ELR (cell line): ENCODE measurements at places on chromosomes 2 and 18.

DNA sequence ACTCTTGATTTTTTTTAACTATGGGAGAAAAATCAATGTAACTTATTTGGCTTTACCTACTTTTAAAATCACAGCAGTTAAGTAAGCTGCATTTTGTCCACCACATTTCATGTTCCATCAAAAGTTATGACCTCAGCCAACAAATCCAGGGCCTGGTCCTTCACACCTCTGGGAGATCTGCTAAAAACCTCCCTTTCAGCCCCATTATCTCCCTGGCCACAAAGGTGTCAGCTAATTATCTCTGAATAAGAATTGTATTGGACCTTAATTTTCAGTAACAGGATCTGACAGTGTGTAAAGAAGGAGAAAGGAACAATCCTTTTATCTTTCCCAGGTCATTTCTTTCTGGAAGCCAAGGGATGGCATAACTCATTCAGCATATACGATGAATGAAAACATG lies 359.3 kb downstream of the TMEM182 start:
- no peak for DNase-seq

GRCh38 chr2:48207201-48207641 lies 300.9 kb upstream of the FBXO11 start:
- DNase-seq: no peak

- no peak for DNase-seq
Observed at GRCh38 chr2:203732092-203732952, 25.9 kb downstream of the CD28 start.

- DNase-seq: no peak
Observed at GRCh38 chr2:38815936-38816335, 37.9 kb downstream of the GEMIN6 start.

DNA sequence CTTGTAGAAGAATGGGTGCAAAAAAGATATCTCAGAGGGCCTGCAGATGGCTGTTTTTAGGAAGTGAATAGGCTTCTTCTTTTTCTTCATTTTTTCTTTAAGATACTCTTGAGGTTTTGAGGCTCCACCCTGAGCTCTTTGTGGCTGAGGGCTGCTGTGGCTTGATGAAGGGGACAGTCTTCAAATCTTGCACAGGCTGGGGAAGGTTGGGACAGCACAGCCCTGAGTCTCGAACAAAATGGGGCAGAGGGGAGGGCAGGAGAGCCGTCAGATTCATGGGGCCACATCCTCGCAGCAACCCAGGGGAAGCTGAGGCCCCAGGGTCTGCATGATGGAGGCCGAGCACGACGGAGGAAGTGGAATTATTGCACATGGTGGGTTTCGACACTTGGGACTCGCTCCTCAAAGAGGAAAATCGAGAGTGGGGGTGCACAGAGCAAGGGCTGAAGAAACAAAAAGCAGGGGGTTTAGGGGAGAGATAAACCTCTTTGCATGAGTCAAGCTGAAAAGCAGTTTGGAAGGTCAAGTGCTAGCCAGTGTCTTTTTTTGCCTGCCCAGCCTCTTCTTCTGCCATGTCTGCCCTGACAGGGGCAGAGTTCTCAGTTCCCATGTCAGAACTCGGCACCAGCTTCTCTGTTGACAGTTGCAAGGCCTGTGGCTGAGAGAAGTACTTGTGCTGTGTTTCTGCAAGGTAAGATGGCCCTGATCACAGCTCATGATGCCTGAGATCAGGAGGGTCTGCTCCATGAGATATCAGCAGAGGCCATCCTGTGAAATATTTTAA lies 19.5 kb downstream of the INPP4A start:
- no peak for DNase-seq

DNA sequence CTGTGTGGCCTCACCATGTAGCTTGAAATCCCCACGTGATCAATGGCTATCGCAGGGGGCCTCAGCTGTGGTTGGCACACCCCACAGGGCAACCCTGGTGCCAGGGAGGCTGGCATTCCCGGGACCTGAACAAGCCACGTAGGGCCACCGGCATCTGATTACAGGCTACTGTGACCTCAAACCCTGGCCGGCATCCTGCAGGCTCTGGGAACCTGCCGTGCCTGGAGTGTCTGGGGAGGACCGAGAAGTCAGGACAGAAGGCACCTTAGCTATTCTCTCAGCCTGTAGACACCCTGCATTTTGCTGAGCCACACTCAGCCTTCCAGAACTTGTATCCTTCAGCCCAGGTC lies 213.0 kb downstream of the GLI2 start:
- DNase-seq: no peak

GRCh38 chr2:180609626-180610340 lies 370.6 kb upstream of the UBE2E3 start:
- no peak for DNase-seq

- DNase-seq: no peak
Observed at GRCh38 chr18:12765126-12765525, 62.3 kb downstream of the PSMG2 start.

- DNase-seq: no peak
Observed at GRCh38 chr2:201678401-201678800, 20.0 kb downstream of the MPP4 start.

DNA sequence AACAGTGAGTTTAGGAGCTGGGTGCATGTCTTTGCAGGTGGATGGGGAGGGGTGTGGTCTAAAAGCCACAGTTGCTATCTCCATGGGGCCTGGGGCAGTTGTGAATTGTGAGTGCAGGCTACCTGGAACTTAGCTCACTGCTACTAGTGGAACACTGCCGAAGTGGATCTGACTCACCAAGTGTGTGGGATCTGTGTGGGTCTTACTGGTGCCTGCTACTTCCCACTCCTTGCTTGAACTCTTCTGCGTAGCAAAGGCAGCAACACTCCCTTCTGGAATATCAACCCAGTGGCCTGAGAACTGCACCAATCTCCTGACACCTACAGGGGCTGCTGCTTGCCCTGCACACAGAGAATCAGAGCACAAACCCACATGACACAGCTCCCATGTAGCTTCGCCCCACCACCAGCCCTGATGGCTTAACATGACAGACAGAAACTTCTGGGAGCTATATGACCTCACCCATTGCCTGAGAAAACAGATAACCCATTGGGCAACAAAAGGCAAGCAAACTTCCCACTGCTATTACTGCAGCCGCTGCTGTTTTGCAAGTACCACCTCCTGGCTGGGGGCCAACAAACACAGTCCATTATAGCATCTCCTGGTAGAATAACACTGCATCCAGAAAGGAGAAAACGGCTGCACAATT lies 455.1 kb upstream of the DDX18 start:
- no peak for DNase-seq

- no peak for DNase-seq
Observed at GRCh38 chr18:43382641-43383403, 105.5 kb upstream of the SYT4 start.

DNA sequence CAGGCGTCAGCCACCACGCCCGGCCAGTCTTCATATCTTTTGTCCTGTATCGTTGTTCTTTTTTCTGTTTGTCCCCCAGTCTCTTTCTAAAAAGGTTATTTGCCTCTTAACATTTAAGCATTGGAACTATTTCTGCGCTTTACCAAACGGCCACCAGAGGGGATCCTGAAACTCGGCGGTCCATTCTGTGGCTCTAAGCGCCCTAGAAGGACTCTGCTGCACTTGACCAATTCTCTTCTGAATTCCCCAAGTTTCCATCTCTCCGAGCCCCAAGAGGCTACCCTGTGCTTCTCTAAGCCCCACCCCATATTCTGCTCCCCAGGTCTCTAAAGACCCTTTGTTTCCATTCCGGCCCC lies 33.1 kb upstream of the REG3G start:
- no peak for DNase-seq

DNA sequence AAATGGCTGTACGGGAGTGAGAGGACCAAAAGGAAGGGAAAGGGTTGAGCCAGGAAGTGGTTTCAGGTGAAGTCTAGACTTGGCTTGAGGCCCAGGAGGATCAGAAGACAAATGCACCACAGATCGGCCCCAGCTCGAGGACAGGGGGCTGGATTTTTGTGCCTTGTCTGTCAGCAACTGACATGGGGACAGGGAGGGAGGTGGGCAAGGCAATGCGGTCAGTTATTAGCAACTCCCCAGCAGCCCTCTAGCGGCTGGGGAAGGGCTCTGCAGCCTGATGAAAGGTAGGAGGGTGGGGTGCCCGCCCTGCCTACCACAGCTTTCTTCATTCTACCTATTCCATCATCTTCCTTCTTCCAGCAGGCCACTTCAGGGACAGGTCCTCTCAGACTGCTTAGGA lies 50.0 kb downstream of the CPO start:
- DNase-seq: peak; percentile 62

DNA sequence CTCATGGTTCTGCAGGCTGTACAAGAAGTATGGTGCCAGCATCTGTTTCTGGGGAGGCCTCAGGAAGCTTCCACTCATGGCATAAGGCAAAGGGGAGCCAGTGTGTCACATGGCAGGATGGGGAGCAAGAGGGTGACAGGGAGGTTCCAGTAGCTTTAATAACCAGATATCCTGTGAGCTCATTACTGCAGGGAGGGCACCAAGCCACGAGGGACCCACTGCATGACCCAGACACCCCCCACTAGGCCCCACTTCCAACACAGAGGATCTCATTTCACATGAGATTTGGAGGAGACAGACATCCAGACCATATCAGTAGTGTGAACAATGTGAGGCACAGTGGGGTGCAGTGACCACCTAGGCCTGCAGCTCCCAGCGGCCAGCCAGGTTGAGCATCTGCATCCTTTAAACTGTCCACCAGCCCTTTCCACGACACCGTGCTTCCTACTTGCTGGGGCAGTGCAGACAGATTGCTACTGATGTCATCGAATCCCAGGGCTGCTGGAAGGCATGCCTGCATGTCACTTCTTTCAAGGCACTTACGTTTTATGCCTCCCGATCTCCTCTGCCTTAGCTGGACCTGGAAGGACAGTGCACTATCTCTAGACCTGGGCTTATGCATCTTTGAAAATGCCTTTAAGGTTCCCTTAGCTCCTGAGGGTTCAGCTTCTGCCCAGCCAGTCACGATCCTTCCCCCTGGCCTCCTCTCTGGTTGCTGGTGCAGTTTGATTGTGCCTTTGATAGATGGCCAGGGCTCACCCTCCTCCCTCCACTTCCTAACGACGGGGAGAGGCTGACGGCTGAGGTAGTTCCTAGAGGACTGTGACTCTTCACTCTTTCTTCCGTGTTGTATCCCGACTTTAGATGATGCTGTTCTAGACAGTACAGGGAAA lies 174.3 kb downstream of the FAM210A start:
- DNase-seq: no peak

GRCh38 chr2:238404406-238405216 lies 22.1 kb upstream of the ASB1 start:
- DNase-seq: no peak

GRCh38 chr18:79965119-79965902 lies 868 bp downstream of the HSBP1L1 start:
- peak; percentile 83 for DNase-seq

- no peak for DNase-seq
Observed at GRCh38 chr2:119174993-119175347, 16.4 kb upstream of the C1QL2 start.

DNA sequence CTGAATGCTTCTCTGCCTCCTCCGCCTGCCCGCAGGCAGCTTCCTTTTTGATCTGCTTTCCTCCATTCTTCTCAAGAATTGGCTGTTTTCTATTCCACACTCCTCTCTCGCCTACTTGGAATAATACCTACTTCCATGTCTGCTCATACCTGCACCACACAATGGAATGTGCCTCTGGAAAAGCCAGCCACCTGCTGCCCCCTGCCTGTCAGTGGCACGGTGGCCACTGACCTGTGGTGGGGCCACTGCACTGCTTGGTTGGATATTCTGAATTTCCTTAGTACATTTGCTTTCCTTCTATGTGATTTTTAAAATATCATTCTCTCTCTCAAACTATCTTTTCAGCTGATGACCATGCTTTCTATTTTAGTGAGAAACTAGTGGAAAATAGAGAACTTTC lies 406.9 kb downstream of the DCDC2C start:
- DNase-seq: no peak

GRCh38 chr2:62176801-62177200 lies 19.1 kb upstream of the B3GNT2 start:
- no peak for DNase-seq

- no peak for DNase-seq
Observed at GRCh38 chr2:174071321-174071720, 106.1 kb upstream of the SP3 start.

DNA sequence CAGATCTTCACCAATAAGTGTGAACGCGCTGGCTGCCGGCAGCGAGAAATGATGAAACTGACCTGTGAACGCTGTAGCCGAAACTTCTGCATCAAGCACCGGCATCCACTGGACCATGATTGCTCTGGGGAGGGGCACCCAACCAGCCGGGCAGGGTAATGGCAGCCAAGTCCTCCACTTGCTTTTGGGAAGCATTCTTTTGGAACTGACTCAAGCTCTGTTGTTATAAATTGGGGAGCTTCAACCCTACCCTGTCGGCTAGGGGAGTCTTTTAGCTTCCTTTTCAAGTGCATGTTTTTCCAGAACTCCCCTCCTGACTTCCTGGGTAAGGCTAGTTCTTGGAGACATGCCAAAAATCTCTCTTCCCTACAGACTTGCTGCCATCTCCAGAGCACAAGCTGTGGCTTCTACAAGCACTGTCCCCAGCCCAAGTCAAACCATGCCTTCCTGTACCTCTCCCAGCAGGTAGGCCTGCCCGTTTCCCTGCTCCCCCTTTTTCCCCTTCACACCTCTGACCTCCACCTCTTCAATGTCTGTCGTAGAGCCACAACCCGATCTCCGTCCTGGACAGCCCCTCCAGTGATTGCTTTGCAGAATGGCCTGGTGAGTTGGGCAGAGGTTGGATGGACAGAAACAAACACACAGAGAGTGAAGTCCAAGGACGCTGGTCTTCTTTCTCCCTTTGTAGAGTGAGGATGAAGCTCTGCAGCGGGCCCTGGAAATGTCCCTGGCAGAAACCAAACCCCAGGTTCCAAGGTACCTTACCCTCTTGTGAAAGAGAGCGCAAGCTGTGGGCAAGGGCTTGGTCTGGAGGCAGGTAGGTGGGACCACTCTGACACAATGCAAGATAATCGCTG lies 1.5 kb downstream of the ZFAND2B start:
- DNase-seq: peak; percentile 29

DNA sequence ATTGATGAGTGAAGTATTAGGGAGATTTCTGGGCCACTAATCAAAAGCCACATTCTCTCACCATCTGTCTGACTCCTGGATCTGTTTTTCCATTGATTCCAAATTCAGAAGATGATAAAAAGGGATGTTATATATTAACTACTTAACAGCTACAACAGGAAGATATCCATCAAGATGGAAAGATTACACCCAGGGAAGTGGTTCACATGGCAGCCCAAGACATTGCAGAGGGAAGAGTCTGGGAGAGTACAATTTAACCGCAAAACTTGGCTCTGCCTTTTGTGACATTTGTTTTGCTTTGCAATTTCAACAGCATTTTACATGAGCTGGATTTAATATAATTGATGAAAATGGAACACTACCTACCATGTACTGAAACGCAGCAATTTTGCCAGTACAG lies 22.5 kb upstream of the TCF4 start:
- no peak for DNase-seq

GRCh38 chr2:172655091-172655837 lies 80.4 kb upstream of the RAPGEF4 start:
- DNase-seq: peak; percentile 90

DNA sequence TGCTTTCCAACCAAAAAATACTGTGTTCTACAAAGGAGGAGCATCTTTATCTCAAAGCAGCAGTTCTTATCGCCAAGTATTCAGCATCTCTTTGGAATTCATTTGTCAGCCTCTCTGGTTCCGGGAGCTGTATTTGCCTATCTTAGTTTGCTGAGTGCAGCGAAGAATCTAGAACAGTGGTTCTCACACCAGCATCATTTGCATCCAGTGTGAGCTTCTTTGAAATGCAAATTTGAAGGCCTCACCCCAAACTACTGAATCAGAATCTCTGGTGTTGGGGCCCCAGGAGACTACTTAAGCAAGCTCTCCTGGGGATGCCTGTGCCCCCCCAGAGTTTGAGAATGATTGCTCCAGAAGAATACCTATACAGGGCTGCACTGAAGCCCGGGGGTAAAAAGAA lies 1.5 kb upstream of the PTPN2 start:
- no peak for DNase-seq
